Occipital lobe (tissue), 3 donors: ENCODE measurements at places on chromosomes 2 and 18. TPM values are rescaled to one million over a fixed set of nuclear protein-coding genes. Genes with fewer than 3 reads are reported as not detected.
A peak's percentile ranks its signal among the peaks of the same experiment; 100 is the strongest.

- no peak for DNase-seq
These were observed 63.5 kb upstream of the THOC1 start for GRCh38 chr18:331221-331821.

KIAA1328 gene
- total RNA-seq, result 28.5 TPM

GRCh38 chr2:238848691-238848975 is 748 bp downstream of the TWIST2 start:
- DNase-seq, result no peak

CNRIP1 gene
- total RNA-seq, result 74.2 TPM

- peak; percentile 41 for DNase-seq
These were observed 1.6 kb downstream of the CTIF start for GRCh38 chr18:48540251-48541025.

LYPD1 gene
- 17.8 TPM for total RNA-seq

GRCh38 chr2:202950592-202950991 is 38.5 kb downstream of the CARF start:
- DNase-seq, result no peak

DNA sequence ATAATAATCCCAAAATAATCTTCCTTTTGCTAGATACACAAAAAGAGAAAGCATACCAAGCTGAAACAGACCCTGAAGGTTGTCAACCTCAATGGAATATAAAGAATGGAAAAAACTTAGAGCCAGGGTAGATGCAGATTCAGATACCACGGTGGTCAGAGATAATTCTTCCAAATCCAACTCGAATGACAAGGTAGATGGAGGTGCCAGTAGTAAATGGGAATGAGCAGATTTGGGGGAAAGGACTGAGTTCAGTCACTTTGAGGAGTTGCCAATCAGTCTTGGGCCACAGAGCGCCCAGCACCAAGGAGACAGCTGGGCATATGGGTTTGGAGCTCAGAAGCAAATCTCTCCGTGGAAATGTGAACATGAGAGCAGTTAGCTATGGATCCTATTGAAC is 3.4 kb upstream of the CHMP1B start:
- no peak for DNase-seq

DNA sequence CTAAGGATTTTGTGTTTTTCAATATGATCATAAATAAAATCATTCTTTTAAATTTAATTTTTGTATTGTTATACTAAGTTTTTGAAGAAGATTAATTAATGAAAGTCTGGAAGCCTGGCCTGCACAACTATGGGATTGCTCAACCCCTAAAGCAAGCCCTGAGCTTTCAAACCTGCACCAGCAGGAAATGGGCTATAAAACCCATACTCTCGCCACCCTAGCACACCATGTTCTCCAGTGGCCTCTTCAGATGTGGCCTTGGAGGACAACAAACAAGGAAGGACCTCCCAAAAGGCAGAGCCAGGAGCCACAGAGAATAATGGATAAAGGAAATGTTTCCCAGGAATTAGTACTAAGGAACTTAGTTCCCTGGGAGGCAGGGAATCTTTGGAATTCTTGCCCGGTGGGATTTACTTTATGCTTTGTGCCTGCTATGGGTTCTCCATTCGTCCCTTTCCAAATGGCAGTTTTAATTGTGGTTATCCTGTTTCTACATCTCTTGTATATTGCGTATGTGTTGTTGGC is 212.5 kb downstream of the ZFP36L2 start:
- no peak for DNase-seq

RNMT gene
- total RNA-seq, result 55.2 TPM

ALK gene
- total RNA-seq, result 0.78 TPM

GRCh38 chr2:201218780-201219179 is 35.8 kb downstream of the CASP10 start:
- no peak for DNase-seq

BOLL gene
- not detected for total RNA-seq

POMC gene
- total RNA-seq, result 0.78 TPM

FBXO36 gene
- total RNA-seq, result 6.2 TPM

GRCh38 chr18:34990597-34990996 is 50.6 kb upstream of the MAPRE2 start:
- DNase-seq, result no peak

- DNase-seq, result no peak
These were observed 60.5 kb downstream of the BMPR2 start for GRCh38 chr2:202436626-202437025.

DNA sequence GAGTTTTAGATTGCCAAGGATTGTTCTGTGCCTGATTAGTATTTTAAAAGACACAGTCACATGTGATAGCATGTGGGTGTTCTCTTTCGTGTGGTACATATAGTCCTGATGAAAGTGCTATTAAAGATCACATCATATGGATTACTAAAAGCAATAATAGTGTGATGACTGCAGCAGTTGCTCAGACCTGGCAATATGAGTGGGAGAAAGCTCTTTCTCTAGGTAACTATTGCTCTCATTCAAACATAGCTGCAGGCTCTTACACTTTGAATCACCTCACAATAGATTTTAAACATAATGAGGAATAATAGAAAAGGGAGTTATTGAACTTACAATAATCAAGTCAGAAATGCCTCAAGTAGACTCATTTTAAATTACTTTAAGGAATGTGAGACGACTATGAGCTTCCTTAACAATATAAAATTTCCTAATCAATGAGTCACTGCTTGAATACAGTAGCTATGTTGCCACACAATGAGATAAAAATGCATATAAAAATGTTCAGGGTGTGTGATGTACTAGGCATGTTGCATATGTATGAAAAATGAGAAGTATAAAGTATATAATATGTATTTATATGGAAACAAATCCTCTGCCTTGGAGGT is 452.1 kb downstream of the TMX3 start:
- DNase-seq, result no peak

DNA sequence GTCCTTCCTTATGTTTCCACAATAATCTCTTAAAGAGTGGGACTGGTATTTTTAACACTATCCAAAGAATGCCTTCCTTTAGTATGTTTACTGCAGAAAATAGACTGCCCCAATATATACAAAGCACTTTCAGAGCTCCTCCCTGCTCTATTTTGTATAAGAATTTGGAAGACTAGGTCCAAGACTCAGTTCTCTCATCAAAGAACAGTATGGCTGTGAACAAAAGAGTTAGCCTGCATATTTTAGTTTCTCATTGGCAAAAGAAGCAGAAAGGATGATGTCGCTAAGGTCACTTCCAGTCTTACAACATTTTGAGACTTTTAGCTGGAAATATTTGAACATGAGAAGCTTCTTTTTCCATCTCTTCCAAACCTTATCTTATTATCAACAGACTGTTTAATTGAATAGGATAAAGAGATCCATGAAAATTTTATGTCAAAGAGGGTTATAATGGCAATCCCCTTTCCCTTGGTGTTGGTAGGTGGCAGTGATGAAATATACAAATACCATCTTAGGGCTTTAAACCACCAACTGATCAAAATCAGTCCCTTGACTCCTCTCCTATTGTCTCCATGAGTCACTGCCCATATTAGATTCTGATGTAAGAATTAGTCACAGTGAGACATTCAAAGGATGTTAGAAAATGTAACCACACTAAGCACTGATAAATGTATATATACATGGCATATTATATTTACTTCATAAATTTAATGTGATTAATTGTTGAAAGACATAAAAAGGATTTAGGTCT is 266.9 kb upstream of the DSEL start:
- DNase-seq, result no peak

- DNase-seq, result no peak
These were observed 19.4 kb downstream of the AAK1 start for GRCh38 chr2:69624131-69624530.

- DNase-seq, result no peak
These were observed 15.2 kb downstream of the GALNT3 start for GRCh38 chr2:165778653-165779451.

GRCh38 chr2:54523324-54523959 is 67.3 kb downstream of the SPTBN1 start:
- DNase-seq, result no peak

GALNT1 gene
- total RNA-seq, result 87.8 TPM
